Activated T-helper 17 cell treated with anti-CD3 and anti-CD28 coated beads, Interleukin-2, amount 50 U/mL, for 72 hours (primary cell): ENCODE measurements at places on chromosomes 6 and 20. TPM values are rescaled to one million over a fixed set of nuclear protein-coding genes. Genes with fewer than 3 reads are reported as not detected.

The DEFB124 gene
- not detected for total RNA-seq

The ARMH2 gene
- 0.43 TPM for total RNA-seq

The TRIM10 gene
- total RNA-seq: not detected

DNA sequence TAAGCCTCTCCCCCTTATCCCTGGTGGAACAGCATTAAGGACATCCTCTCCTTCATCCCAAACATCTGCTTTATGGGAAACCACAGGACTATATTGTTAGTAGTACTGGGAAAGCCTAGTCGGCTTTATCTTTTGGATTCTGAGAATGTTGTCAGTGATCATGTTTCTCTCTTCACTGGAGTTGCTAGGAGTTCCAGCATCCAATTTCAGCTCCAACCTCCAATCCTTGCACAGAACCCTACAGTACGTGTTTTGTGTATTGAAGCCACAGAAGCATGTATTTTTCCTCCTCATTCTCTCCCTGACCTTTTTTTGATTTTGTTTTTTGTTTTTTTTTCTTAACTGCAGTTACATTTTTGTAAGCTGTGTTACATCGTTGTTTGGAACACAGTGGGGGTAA is 84.0 kb downstream of the PHACTR3 start:
- ATAC-seq: no peak

DNA sequence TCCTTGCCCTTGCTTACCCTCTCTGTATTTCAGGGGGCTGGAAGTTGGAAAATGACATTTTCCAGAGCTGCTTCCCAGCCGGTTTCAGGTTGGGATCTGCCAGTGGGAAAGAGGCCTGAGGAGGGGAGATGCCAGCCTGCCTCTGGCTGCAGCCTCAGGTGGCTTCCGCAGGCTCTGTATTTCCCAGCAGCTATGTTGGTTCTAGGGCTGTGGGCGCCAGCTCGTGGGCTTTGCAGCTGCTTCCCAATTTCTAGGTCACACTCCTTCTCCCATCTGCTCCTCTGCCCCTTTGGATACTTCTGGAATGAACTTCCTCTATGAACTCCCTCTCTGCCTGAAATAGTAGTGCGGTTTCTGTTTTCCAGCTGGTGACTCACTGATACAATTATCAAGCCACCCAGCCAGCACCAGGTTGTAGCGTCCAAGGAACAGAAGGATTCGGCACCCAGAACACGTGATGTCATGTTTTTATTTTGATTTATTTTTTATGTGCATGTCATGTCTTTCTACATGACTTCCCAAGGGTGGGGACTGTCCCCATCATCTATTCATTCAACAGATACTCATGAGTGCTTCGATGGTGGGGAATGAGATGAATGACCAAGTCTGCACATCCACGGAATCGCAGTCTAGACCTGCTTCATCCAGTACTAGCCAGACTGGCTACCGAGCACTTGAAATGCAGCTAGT is 38.0 kb downstream of the TGM2 start:
- ATAC-seq: no peak

DNA sequence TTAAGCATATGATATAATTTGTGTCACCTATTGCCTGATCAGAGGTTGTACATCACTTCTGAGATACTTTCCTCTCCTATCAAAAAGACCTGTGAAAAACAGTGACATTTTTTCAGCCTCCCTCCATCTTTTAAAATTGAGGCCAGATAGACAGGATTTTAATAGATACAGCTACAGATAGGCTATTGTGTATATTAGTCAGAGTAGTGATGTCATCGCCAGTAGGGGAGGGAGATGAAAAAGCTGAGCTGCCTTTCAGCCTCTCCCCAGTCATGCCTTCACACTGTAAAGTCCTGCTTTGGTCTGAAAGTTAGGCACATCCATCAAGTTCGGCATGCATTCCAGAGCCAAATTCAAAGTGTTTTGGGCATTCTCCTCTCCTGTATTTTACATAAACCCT is 7.9 kb upstream of the PABPC1L start:
- peak; percentile 51 for ATAC-seq

GRCh38 chr6:147322299-147323162 is 118.3 kb downstream of the STXBP5 start:
- ATAC-seq: peak; percentile 89

- no peak for ATAC-seq
Measured at GRCh38 chr6:31865205-31866118, 2.8 kb upstream of the NEU1 start.

DNA sequence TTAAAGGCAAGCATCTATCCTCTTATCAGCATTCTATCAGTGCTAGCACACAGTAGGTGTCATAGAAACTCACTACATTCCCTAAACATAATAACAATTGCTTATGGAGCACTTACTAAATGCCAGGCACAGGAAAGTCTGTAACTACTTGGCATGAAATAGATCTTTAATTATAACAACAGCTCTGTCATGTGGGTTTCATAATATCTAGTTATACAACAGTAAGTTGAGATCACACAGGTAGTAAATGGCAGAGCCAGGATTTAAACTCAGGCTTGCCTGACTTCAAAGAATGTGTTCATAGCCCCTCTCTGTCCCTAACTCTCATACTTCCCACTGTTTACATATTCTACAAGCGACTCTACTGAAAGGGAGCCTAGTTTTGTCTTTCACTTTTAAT is 66.0 kb upstream of the ENPP5 start:
- no peak for ATAC-seq

GRCh38 chr20:57393321-57394120 is 2.3 kb downstream of the RBM38 start:
- no peak for ATAC-seq

- no peak for ATAC-seq
Measured at GRCh38 chr6:72639920-72640614, 18.2 kb downstream of the KCNQ5 start.

DNA sequence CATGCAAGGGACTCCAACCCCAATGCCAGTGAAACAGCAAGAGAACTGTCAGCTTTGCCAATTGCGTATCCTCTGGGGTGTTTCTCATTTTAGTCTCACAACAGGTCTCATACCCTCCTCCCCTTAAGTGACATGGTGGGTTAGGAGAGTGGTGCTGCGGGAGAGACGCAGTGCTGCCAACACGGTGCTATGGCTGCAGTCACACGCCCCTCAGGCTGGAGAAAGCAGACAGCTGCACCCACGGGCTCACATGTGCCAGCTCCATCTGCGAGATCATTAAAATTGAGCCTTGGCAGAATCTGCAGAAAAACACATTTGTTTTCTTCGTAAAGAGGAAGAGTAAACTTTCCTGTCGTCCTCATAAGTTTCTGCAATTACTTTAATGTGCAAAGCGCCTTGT is 114.7 kb downstream of the ANKRD60 start:
- no peak for ATAC-seq

GRCh38 chr6:43943781-43944250 is 173.8 kb downstream of the VEGFA start:
- no peak for ATAC-seq

DNA sequence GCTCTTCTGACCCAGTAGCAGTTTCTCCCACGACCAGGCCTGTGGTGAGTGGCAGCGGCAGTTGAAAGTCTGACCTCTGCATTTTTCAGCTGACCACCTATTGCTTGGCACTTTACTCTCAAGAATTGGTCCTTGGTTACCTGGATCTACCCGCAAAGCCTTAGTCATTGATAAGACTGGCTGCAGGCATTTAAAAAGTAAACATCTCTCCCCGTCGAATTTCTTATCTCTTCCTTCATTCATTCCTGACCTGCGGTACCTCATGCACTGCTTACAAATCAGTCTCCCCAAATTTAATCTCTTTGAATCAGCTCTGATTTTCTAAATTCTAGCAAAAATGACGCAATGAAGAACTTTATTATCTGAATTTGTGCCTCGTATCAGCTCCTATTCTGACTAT is 26.1 kb upstream of the IPCEF1 start:
- ATAC-seq: no peak

- ATAC-seq: no peak
Measured at GRCh38 chr6:42509256-42509655, 54.6 kb upstream of the UBR2 start.

GRCh38 chr6:82397962-82398692 is 34.5 kb downstream of the TPBG start:
- ATAC-seq: no peak

DNA sequence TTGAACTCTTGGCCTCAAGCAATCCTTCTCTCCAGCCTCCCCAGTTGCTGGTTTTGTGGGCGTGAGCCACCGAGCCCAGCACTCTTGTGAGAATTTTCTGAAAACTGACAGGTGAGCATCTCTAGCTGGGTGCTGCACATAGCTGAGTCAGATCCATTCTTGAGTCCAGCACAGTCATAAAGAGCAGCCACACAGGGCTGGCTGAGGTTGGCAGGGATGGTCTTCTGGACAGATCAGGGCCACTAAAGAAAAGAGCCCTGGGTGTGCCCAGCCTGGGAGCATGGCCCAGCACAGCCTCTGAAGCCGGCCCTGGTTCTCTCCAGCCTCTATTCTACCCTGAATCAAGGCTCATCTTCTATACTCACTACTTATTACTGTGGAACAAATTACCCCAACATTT is 11.5 kb downstream of the DLGAP4 start:
- peak; percentile 31 for ATAC-seq

DNA sequence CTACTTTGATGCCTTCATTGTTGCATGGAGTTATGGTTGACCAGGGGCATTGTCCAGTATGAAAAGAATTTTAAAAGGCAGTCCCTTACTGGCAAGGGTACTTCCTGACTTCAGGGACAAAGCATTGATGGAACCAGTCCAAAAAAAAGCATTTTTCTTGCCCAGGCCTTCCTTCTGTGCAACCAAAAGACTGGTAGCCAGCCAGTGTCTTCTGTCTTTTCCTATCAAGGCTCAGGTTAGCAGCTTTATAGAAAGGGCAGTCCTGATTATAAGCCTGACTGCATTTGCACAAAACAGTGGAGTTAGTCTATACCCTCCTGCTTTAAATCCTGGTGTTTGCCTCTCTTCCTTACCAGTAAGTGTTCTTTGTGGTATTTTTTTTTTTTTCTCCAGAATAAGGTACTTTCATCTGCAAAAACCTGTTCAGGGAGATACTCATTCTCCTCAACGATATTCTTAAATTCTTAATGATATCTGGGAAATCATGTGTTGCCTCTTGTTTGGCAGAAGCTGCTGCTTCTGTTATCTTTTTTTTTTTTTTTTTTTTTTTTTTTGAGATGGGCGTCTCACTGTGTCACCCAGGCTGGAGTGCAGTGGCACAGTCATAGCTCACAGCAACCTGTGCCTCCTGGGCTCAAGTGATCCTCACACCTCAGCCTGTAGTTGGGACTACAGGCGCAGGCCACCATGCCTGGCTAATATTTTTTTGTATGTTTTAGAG is 33.9 kb downstream of the SCAF8 start:
- ATAC-seq: no peak
